GM23248 (cell line): ENCODE measurements at places on chromosomes 13 and 19.

GRCh38 chr13:52004511-52005170 is 6.6 kb downstream of the ATP7B start:
- H3K4me1 ChIP-seq: no peaks in the 10 kb centered on the region
- peaks cover 21% of the 10 kb centered on the region; the same call in 1 of the 2 replicates for H3K27me3 ChIP-seq
- no peak overlapping the region for H3K27ac ChIP-seq
- DNase-seq: no peak
- H3K36me3 ChIP-seq: no peaks in the 10 kb centered on the region
- H3K4me3 ChIP-seq: no peak overlapping the region

- no peak overlapping the region for H3K27ac ChIP-seq
- H3K36me3 ChIP-seq: no peaks in the 10 kb centered on the region
These were observed 22.3 kb downstream of the ARHGEF18 start for GRCh38 chr19:7371001-7371400.

DNA sequence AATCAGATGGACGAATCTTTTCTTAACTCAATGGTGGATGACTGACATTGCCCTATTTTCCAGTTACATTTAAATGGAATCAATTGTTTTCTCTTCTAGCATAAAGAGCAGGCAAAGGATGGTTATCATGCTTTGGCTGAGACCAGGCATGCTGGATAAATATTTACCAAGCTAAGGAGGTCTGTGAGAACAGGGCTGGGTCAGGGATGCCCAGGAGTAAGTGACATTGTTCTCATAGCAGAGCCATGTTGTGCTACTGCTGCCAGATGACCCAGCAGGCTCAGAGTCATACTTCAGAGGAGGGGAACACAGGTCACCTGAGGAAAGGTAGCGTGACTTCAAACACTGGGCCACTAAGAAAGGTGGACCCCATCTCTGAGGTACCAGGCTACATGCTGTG is 116.0 kb upstream of the RNF113B start:
- H3K27me3 ChIP-seq: no peaks in the 10 kb centered on the region
- no peaks in the 10 kb centered on the region for H3K36me3 ChIP-seq
- H3K4me1 ChIP-seq: peaks cover 15% of the 10 kb centered on the region
- no peak overlapping the region for H3K27ac ChIP-seq
- DNase-seq: no peak

DNA sequence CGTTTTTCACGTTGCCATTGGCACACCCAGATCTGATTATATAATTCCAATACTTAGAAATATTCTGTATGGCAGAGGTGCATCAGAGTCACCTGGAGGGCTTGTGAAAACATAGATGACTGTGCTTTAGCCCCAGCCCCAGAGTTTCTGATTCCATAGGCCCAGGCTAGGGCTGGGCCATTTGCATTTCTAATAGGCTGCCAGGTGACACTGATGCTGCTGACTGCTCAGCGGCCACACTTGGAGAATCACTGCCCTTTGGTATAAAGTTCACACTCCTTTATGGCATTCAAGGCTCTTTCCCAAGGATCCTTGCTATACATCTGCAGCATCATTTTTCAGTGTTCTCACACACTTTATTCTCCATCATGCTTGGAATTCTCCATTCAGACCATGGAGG is 137.1 kb downstream of the AKAP11 start:
- H3K4me1 ChIP-seq: 0 out of 2 replicates have a peak, but pooled peaks cover 2% of the 10 kb centered on the region
- H3K4me3 ChIP-seq: no peak overlapping the region
- peaks cover 10% of the 10 kb centered on the region; the same call in 1 of the 2 replicates for H3K27me3 ChIP-seq
- no peak for DNase-seq
- no peaks in the 10 kb centered on the region for H3K36me3 ChIP-seq

- no peak overlapping the region for H3K27ac ChIP-seq
- no peak for DNase-seq
- no peaks in the 10 kb centered on the region for H3K36me3 ChIP-seq
These were observed 1224.9 kb upstream of the SPRY2 start for GRCh38 chr13:81565849-81566248.

DNA sequence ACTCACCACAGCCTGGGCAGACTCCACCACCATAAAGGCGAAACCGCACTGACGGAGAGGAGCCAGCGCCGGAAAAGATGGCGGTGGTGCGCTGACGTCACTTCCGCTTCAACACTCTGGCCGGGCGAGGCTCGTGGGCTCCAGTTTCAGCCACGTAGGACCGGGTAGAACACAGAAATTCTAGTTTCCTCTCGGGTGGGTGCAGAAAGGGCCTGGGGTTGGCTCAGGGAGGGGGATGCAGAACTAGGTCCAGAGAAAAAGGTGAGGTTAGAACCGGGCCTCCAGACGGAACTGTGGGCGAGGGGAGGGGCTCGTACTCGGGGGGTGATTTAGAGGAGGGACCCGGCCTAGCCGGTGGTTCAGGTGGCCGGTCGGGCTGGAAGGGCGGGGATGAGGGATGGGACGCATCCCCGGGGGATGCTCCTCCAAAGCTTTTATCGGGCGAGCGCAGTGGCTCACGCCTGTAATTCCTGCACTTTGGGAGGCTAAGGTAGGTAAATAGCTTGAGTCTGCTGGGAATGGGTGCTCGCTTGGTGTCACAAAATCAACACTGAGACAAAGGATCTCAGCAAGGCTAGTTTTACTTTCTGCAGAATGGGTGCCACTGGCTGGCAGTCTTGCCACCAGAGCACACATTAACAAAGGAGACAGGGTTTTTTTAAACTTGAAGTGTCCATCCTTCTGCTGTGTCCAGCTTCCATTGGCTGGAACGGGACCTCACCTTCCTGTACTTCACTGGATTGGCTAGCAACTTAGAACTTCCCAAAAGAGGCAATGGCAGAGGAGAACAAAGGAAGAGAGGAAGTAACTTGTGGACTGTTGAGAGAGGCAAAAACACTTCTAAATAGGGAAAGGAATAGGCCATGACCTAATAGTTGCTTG is at the start of gene ZNF561:
Gene ZNF561 (minus strand): TSS at position 77 of the 882 bp plus-strand sequence. CDS start 1,776 bp downstream, outside the sequence.
- 0 out of 2 replicates have a peak, but pooled peaks cover 6% of the 10 kb centered on the region for H3K4me1 ChIP-seq
- peak within 1 kb of the TSS; percentile 98 for H3K4me3 ChIP-seq
- peaks cover 19% of the 10 kb centered on the region for H3K36me3 ChIP-seq

GRCh38 chr19:47058621-47059022 is 10.2 kb upstream of the TMEM160 start:
- H3K36me3 ChIP-seq: no peaks in the 10 kb centered on the region
- no peaks in the 10 kb centered on the region for H3K4me1 ChIP-seq
- no peak overlapping the region for H3K27ac ChIP-seq
- no peaks in the 10 kb centered on the region for H3K27me3 ChIP-seq
- no peak for DNase-seq

DNA sequence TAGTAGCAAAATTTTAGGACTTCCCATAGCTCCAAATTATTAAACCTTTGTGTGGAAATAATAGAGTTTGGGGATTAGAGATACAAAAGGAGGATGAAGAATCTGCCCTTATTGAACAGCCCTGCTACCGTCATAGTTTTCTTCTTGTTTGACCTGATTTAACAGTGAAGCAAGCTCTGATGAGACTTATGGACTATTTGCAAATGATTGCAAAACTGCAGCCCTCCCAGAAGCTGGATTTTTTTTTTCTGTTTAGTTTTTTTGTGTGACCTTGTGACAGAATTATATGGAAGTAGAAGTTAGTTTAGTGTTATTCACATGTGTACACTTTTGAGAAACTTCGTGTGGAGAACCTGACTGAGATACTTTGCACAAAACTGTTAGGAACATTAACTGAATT is 267.8 kb downstream of the KCNRG start:
- H3K4me3 ChIP-seq: no peak overlapping the region
- H3K4me1 ChIP-seq: no peaks in the 10 kb centered on the region
- H3K27ac ChIP-seq: no peak overlapping the region
- no peak for DNase-seq
- no peaks in the 10 kb centered on the region; the same call in 1 of the 2 replicates for H3K27me3 ChIP-seq
- no peaks in the 10 kb centered on the region for H3K36me3 ChIP-seq

GRCh38 chr13:55660851-55661250 is 1479.9 kb upstream of the PRR20A start:
- no peak overlapping the region for H3K4me3 ChIP-seq
- H3K27me3 ChIP-seq: no peaks in the 10 kb centered on the region
- no peak overlapping the region for H3K27ac ChIP-seq
- no peaks in the 10 kb centered on the region for H3K36me3 ChIP-seq
- DNase-seq: no peak

DNA sequence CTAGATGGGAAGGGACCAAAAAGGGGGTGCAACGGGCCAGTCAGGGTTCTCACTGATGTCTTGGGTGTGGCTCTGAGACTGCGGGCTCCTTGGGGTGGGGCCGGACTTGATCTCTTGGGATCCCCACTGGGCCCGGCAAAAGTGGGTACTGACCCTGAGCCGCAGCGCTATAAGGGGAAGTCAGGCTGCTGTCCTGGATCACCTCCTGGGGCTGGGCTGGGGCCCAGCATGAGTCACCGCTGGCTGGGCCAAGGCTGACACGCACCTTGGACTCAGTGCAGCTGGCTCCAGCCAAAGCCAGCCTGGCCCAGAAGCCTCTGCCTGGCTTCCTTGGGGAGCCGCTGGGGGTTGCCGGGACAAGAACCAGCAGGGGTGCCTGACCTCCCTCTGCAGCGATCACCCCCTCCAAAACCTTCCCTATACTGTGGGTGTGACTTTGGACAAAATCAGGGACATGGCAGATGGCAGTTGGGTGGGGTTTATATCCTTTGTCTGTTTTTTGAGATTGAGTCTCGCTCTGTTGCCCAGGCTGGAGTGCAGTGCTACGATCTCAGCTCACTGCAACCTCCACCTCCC is 617 bp upstream of the IQCN start:
- peak; percentile 96 for DNase-seq
- H3K4me3 ChIP-seq: peak overlapping the region; percentile 9; the same call in 1 of the 2 replicates
- peaks cover 8% of the 10 kb centered on the region for H3K36me3 ChIP-seq
- H3K27me3 ChIP-seq: no peaks in the 10 kb centered on the region
